ENCODE measurements at places on chromosomes 16 and 17. TPM values are rescaled to one million over a fixed set of nuclear protein-coding genes. Genes with fewer than 3 reads are reported as not detected.

GRCh38 chr16:23362460-23363317, 60.6 kb downstream of the SCNN1B start:
- ATAC-seq, result peak; percentile 72

Gene C16orf95
- 4.2 TPM for total RNA-seq

- ATAC-seq, result no peak
Observed at GRCh38 chr16:56222474-56222997, 31.2 kb downstream of the GNAO1 start.

DNA sequence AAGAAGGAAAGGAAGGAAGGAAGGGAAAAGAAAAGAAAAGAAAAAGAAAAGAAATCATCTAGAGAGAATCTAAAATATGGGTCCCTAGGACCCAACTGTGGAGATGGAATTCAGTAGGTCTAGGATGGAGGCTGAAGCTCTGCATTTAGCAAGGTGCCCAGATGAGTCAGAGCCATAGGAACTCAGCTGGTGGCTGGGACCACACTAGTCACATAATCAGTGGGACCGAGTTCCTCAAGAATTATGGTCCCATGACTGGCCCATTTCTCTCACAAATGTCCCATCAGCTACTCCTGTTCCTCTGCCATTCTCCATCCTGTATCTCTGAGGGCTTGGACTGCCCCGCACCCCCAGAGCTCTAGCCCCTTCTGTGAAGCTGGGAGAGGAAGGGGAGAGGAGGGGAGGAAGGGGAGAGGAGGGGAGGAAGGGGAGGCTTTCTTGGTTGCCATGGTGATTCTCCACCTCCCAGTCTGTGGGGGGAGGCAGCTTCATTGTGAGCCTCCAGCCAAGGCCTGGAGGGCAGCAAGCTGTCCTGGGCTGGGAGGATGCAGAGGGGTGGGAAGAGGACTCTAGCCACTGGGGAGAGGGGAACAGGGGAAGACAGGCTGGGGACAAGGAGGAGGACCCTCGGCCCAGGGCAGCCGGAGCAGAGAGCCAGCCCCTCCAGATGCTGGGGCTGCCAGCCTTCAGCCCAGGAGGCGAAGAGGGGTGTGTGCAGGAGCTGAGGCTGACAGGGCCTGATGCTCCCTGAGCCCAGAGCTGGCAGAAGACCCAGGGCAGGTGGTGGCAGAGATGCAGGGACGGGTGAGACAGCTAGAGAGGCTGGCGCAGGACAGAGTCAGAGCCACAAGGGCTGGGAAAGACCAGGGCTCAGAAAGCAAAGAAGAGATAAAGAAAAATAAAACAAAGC, 37.8 kb upstream of the LHX1 start:
- ATAC-seq, result no peak

Gene VAT1L
- total RNA-seq, result 0.89 TPM

DNA sequence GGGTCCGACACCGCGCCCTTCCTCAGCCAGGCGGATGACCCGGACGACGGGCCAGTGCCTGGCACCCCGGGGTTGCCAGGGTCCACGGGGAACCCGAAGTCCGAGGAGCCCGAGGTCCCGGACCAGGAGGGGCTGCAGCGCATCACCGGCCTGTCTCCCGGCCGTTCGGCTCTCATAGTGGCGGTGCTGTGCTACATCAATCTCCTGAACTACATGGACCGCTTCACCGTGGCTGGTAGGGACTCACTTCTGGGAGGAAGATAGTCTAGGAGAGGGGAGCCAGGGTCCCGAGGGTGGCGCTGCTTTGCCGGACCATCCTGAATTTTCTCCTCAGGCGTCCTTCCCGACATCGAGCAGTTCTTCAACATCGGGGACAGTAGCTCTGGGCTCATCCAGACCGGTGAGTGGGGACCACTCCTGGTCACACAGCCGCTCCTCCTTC, 601 bp downstream of the SPNS1 start:
- no peak for ATAC-seq
